ENCODE measurements at places on chromosomes 1 and 21.

DNA sequence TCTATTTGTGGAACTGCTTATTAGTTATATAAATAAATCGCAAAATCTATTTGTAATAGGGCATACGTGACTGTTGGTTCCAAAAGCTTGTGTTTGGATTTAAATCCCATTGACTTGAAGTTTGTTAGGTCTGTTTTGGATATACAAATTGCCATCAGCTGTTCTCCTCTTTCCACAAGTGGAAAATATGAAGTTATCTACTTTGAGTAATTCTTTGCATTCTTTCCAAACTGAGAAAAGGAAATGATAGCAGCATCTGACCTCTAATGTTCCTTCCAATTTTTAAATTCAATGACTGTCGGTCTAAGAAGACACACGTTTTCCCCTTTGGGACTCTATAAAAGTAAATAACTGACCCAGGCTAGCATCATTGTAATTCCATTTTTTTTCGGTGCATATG is 165.7 kb upstream of the SGIP1 start:
- DNase-seq: no peak

- peak; percentile 40 for DNase-seq
These were observed 144.3 kb upstream of the C1orf21 start for GRCh38 chr1:184242507-184242943.

DNA sequence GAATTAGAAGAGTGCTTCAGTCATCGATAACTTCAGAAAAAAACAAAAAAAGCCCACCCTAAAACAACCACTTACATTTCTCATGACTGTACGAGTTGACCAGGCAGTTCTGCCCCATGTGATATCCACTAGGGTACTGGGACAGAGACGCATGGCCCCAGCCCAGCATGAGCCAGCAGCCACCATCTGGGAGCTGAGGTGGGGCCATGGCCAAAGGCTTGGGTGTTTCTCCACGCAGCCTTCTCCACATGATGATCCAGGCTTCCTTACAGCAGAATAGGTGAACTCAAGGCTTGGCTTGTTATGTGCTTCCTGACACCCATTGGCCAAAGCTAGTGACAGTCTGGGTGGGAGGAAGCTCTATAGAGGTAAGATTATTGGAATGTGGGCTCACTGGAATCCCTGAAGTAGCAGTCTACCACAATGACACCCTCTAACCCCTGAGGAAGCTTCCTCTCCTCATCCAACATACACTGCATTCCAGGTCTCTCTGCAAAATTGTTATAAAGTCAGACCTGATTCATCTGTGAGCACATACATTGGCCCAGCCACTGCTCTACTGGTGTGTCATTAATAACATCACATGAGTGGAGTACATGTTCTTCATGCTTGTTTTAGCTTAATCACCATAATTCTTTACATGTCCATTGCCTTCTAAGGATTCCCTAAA is 66.3 kb upstream of the NTPCR start:
- peak; percentile 33 for DNase-seq

DNA sequence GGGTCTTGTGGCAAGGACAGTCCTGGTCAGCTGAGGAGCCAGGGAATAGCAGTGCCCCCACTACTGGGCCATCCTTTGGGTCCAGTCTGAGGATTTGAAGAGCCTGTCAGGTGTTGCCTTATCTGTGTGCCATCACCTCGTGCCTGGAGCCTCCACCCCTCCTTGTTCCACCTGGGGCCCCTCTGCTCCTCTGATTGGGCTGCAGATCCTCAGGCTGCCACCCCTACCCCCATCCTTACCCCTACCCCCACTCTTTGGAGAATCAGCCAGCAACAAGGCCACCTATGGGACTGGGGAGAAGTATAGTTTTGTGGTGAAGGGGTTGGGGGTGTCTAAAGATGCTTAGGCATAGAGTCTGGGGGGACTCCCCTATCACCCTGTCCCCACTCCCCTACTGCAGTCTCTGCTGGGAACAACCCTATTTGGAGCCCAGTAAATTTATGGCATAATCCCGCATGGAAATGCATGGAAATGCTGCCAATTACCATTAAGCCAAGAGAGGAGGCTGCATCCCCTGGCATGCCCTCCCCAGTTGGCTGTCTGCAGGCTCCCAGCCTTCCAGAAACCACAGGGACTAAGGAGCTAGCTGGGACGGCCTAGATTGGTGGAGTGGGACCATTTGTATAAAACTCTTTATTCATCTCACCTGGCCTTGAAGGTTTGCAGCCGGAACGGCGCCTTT is 142.7 kb upstream of the CSF3R start:
- no peak for DNase-seq

GRCh38 chr1:228345201-228345930 is 61.3 kb downstream of the TRIM11 start:
- DNase-seq: no peak

DNA sequence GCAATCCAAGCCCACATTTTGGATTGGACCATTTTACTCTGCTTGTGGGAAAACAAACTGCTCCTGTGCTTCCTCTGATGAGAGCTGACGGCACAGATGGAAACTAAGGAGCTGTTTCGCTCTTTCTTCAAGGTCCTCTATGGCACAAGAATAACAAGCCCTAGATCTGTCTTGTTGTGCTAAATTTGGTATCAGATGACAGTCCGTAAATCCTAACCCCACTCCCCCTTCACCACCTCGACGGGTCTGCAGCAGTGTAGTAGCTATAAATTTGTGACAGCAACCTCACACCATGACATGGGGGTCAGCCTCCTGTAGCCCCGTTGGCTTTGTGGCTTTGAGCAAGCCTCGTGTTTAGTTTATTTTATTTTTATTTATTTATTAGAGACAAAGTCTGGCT is 85.9 kb downstream of the ADSS2 start:
- DNase-seq: no peak

- DNase-seq: no peak
These were observed 72.0 kb downstream of the GDAP2 start for GRCh38 chr1:117857418-117857817.

DNA sequence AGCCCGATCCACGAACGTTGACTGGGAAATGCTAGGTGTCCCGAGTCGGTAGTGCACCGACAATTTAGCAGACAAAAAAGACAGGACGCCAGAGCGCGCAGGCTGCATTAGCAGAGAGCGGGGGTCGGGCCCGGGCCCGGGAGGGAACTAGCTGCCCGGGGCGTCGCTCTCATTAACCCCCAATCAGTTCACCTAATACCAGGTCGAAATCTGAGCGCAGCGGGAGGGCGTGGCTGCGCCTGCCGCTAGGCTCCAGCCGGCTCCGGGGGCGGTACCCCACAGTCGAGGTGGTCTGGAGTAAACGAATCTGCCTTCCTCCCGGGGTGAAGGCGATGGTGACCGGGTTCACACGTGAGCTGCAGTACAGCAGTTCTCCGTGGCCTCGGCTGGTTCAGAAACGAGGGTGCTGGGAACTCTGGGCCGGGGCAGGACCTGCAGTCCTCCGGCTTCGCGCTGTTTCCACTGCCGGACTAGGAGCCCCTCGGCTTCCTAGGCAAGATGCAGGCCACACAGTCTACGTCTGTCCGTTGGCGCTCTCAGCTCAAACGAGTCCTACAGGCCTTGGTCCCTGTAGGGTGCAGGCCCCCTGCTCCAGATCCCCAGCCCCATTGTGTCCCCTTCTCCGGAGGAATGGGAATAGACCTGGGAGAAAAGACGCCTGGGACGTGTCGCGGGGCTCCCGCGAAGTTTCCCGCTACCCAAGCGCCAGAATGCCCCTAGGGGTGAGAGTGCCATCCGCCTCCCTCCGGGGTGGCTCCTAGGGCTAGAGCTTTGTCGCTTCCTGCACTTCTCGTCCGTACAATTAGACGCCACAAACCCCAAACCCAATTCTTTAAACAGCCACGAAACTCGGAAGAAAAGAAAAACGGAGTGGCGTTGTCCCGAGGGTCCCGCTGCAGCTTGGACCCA is 2.0 kb downstream of the GFI1 start:
- no peak for DNase-seq

- peak; percentile 26 for DNase-seq
These were observed 6.6 kb upstream of the THRAP3 start for GRCh38 chr1:36217670-36218069.

- DNase-seq: no peak
These were observed 107.7 kb upstream of the SLC5A9 start for GRCh38 chr1:48114596-48115382.

GRCh38 chr1:226973371-226973897 is 33.3 kb downstream of the COQ8A start:
- no peak for DNase-seq

GRCh38 chr1:238281418-238281817 is 390.7 kb upstream of the ZP4 start:
- DNase-seq: peak; percentile 49

DNA sequence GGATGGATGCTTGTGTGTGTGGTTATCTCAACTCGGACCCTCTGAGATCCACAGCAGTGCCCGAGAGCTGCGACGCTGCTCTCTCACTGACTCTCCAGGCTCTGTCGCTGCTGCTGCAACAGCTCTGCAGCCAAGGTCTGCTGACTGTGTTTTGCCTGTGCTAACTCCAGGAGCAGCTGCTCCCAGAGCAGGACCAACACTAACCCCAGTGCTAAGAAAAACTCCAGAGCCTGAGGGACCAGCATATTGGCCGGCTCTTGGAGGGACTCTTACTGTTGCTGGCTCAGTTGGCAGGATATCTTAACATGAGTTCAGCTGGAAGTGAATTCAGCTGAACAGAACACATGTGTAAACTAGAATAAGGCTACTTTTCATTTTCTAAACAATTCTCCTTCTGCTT is 4.4 kb downstream of the LCE2C start:
- DNase-seq: no peak

GRCh38 chr1:107273515-107273914 is 132.7 kb downstream of the NTNG1 start:
- no peak for DNase-seq

GRCh38 chr1:63317817-63318152 is 4.6 kb upstream of the FOXD3 start:
- DNase-seq: no peak
